ENCODE measurements at places on chromosomes 13 and 19.

- peaks cover 4% of the 10 kb centered on the region for H3K36me3 ChIP-seq
- no peak overlapping the region for H3K27ac ChIP-seq
- no peak for DNase-seq
- no peak overlapping the region for H3K4me3 ChIP-seq
- H3K4me1 ChIP-seq: peaks cover 1% of the 10 kb centered on the region
- H3K27me3 ChIP-seq: no peaks in the 10 kb centered on the region
Measured at GRCh38 chr19:18725841-18726770, 42.6 kb downstream of the CRTC1 start.

DNA sequence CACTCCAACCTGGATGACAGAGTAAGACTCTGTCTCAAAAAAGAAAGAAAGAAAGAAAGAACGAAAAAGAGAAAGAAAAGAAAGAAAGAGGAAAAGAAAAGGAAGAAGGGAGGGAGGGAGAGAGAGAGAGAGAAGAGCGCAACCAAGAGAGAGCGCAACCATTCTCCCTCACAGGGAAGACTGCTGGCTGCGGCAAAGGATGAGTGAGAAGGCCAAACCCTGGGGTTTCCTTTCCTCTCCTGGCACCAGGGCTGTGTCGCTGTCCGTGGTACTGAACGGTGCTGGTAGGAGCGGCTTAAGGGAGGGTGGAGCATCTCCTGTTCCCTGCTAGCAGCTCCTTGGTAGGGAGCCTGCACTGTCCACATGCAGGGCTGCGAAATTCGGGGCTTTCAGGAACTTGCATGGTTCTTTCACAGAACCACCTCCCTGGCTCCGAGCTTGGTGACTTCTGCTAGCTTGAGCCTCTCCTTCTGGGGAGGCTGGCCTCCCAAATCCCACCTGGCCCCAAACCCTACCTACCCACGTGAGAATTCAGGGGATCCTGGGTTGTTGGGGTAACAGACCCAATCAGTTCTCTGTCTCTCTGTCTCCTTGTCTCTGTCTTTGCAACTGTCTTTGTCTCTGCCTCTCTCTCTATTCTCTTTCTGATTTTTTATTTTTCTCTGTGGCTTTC is 51.1 kb upstream of the ZNRF4 start:
- H3K4me3 ChIP-seq: no peak overlapping the region
- no peak overlapping the region for H3K27ac ChIP-seq
- no peaks in the 10 kb centered on the region for H3K4me1 ChIP-seq
- H3K36me3 ChIP-seq: no peaks in the 10 kb centered on the region
- peak; percentile 70 for DNase-seq
- peaks cover 71% of the 10 kb centered on the region for H3K27me3 ChIP-seq

GRCh38 chr19:38394488-38394887 is 6.0 kb downstream of the SPRED3 start:
- H3K4me3 ChIP-seq: peak overlapping the region; percentile 24
- peaks cover 14% of the 10 kb centered on the region for H3K27me3 ChIP-seq
- H3K36me3 ChIP-seq: no peaks in the 10 kb centered on the region
- H3K4me1 ChIP-seq: peaks cover under 1% of the 10 kb centered on the region
- H3K27ac ChIP-seq: no peak overlapping the region

- no peak for DNase-seq
- H3K27me3 ChIP-seq: no peaks in the 10 kb centered on the region
- no peaks in the 10 kb centered on the region for H3K36me3 ChIP-seq
- no peak overlapping the region for H3K4me3 ChIP-seq
- peaks cover 43% of the 10 kb centered on the region for H3K4me1 ChIP-seq
Measured at GRCh38 chr13:114114006-114114640, 18.3 kb downstream of the RASA3 start.

- no peak for DNase-seq
- H3K27ac ChIP-seq: no peak overlapping the region
- no peaks in the 10 kb centered on the region for H3K36me3 ChIP-seq
Measured at GRCh38 chr13:58085819-58086218, 454.3 kb downstream of the PCDH17 start.

All from stomach (tissue), 19 donors.